ENCODE measurements at places on chromosomes 7 and 10. TPM values are rescaled to one million over a fixed set of nuclear protein-coding genes. Genes with fewer than 3 reads are reported as not detected.

Gene BTBD16
- total RNA-seq, result not detected

Gene CYP3A7
- total RNA-seq, result not detected

Gene HGF
- not detected for total RNA-seq

Gene ZNF511
- total RNA-seq, result 38.1 TPM

Gene NEBL
- not detected for total RNA-seq

Gene CCL24
- 1.1 TPM for total RNA-seq

Gene ECD
- 38.8 TPM for total RNA-seq

DNA sequence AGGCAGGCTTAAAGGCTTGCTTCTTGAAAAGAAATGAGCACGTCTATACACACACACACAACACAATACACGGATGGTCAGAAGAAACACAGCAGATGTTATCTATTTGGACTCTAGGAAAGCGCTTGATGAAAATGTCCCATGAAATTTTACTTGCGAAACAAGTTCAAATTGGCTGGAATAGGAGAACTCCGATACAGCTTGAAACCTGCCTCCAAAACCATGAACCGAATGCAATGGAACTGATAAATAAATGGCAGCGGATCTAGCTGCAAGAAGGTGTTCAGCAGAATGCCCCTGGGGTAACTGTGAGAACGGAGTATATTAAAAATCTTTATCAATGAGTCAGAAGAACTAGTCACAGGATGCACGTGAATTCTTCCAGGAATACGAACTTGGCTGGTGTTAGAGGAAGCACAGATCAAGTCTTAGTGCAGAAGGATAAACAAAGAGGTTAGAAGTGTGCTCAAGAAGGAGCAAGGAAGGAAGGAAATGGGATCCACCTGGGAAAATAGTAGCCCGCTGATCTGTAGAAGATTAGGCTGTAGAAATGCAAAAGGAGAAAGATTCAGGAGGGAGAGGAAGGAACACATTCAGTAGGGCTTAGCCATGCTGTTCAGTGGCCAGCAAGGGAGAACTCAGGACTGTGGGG lies 142.0 kb upstream of the PRKCQ start:
- DNase-seq, result no peak
- no peak overlapping the region for H3K27ac ChIP-seq
- no peaks in the 10 kb centered on the region for H3K4me1 ChIP-seq
- peaks cover 40% of the 10 kb centered on the region for H3K27me3 ChIP-seq

- no peak overlapping the region for H3K27ac ChIP-seq
- DNase-seq, result no peak
Observed at GRCh38 chr10:43262397-43262901, 4.4 kb downstream of the RASGEF1A start.

GRCh38 chr7:82678716-82679115 lies 235.1 kb upstream of the CACNA2D1 start:
- H3K27ac ChIP-seq, result peak overlapping the region; percentile 83
- peak overlapping the region; percentile 73 for H3K4me3 ChIP-seq
- peaks cover 19% of the 10 kb centered on the region for H3K4me1 ChIP-seq
- H3K36me3 ChIP-seq, result no peaks in the 10 kb centered on the region
